ENCODE measurements at places on chromosomes 13 and 19.

DNA sequence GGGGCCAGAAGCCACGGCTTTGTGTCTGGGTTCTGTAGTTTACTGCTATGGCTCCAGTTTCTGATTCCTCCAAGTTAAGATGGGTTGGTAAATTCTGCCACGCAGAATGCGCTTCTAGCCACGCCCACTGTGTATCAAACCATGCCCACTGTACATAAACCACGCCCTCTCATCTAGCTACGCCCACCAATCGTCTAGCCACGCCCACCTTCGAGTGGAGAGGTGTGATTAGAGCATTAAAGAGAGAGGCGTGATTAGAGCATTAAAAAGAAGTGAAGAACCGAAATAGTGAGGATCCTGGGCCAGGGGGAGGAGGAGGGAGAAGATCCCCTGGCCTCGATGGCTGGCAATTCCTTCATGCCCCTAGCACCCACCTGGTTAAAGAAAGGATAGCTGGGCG is 43.7 kb upstream of the ADGRE5 start:
- peak; percentile 35 for DNase-seq

- no peak for DNase-seq
These were observed 44.8 kb downstream of the FLT1 start for GRCh38 chr13:28449826-28450773.

DNA sequence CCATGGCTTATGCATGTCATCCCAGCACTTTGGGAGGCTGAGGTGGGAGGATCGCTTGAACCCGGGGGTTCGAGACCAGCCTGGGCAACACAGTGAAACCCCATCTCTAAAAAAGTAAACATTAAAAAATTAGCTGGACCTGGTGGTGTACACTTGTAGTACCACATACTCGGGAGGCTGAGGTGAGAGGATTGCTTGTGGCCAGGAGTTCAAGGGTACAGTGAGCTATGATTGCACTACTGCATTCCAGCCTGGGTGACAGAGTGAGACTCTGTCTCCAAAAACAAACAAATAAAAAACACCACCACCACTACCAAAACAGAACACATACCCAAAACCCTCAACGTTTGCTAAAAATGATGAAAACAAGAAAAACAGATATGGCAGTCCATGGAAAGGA is 15.9 kb downstream of the FBXO17 start:
- DNase-seq, result no peak

DNA sequence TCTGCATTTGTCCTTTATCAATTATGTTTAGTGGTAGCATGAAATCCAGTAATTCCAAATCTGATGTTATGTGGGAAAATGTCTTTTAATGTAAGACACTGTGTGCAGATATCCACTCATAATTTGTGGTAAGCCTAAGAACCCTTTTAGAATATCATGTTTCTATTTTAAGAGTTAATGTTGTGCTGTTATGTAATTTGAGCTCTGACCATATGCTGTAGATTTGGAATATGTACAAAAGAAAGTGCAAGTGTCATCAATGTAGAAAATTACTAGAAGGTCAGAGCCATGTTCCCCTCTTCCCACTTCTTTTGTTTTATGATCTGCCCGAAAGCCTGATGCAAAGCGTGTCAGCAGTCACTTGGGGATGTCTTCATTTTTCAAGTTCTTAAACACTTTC is 44.5 kb downstream of the SCEL start:
- DNase-seq, result no peak

DNA sequence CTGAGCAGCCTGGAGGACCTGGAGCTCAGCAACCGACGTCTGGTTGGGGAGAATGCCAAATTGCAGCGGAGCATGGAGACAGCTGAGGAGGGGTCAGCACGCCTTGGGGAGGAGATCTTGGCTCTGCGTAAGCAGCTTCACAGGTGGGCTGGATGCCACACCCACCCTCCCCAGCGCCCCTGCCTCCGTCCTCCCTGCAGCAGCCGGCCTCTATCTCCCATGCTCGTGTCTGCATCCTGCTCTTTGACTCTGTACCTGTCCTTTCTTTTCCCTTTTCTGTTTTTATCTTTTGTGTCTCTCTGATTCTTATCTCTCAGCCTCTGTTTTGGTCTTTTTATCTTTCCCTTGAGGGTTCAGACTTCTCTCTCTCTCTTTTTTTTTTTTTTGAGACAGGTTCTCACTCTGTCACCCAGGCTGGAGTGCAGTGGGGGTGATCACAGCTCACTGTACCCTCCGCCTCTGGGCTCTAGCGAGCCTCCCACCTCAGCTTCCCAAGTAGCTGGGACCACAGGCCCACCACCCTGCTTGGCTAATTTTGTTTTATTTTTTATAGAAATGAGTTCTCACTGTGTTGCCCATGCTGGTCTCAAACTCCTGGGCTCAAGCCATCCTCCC is 10.1 kb downstream of the KASH5 start:
- DNase-seq, result no peak

GRCh38 chr13:85549819-85550218 is 249.4 kb downstream of the SLITRK6 start:
- no peak for DNase-seq

GRCh38 chr13:57630661-57631595 is 616 bp upstream of the PCDH17 start:
- DNase-seq, result peak; percentile 3

DNA sequence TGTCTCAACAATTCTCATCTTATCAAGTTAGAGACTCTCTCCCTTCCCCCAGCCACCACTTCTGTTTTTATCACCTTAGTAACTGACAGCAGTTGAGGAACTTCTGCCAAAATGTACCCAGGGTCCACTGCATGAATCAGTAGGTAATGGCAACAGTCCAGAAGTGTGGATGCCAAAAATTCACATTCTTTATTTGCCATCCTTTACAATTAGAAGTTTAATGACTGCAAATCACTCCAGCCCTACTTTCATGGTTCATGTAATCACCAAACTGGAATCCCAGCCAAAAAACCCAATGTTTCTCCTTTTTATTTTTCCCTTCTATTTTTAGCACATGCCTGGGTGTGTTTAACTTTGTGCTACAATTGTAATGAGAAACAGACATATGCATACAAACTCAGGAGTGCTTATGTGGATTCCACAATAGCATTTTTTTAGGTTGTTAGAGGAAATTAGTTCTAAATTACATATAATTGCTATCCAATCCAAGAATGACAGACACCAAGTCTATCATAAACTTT is 243.5 kb downstream of the RGCC start:
- no peak for DNase-seq

GRCh38 chr19:13098277-13099072 is 4.2 kb downstream of the LYL1 start:
- no peak for DNase-seq

GRCh38 chr13:25571237-25571636 is 199.5 kb downstream of the ATP8A2 start:
- no peak for DNase-seq

GRCh38 chr19:32567486-32567885 is 13.5 kb upstream of the PDCD5 start:
- no peak for DNase-seq

DNA sequence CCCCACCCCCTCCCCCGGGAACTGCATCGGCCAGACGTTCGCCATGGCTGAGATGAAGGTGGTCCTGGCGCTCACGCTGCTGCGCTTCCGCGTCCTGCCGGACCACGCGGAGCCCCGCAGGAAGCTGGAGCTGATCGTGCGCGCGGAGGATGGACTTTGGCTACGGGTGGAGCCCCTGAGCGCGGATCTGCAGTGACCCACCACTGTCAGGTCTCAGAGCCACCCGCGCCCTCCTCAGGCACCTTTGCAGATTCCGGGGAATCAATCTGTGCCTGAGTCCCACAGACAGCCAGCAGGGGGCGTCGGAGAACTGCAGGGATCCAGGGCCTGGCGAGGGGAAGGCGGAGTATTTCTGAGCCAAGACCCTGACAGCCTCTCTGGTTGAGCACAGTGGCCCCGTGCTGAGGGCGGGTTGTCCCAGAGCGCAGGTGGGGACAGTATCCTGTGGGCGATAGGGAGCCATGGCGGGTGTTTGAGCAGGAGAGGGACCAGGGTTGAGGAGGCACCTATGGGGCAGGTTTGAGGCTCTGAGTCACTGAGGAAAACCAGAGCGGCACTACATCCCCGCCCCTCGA is 30.4 kb upstream of the CYP4F8 start:
- DNase-seq, result peak; percentile 88

- peak; percentile 72 for DNase-seq
These were observed 13.8 kb downstream of the DNASE2 start for GRCh38 chr19:12867120-12868099.

DNA sequence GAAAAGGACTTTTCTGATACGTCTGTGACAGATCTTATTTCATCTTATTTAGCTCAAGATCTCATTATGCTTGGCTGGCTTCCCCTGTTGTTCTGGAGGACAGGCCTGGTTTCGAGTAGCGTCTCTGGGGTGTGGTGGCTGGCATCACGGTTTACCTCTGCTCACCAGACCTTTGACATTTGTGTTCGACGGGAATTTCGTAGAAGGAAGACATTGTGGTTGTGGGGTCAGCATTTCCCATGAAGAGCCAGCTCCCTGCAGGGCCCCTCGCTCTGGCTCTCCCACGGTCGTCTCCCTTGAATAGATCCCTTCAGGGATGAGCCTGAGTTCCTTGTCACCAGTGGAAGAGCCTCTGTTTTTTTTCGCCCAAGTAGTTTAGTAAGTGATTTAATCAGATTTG is 78.6 kb upstream of the TEX29 start:
- DNase-seq, result no peak

GRCh38 chr13:50123002-50123401 is 107.8 kb downstream of the KCNRG start:
- DNase-seq, result no peak

DNA sequence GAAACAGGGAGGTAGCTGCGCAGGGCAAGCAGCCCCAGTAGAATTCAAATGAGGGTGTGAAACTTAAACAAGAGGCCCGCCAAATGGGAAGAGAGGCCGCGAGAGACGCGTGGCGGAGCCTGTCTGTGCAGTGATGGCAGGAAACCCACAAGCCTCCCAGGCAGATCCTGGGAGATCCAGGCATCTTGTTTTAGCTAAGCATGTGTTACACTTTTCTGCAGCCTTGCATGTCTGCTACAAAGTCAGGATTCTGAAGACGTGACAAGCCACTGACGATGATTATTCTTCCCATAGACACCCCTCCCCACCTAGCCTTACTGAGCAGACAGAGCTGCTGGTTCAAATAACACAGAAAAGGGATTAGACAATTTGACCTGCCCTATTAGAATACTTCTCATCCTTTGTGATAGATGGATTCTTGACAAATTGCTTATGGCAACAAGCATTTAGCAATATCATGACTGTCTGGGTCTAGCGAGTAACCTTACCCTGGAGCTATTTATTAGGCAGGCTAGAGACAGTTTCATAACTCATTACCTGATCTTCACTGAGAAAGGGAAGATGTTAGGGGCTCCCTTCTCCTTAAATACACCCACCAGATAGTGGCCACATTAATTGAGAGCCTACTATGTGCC is 185.2 kb upstream of the IRS2 start:
- no peak for DNase-seq

DNA sequence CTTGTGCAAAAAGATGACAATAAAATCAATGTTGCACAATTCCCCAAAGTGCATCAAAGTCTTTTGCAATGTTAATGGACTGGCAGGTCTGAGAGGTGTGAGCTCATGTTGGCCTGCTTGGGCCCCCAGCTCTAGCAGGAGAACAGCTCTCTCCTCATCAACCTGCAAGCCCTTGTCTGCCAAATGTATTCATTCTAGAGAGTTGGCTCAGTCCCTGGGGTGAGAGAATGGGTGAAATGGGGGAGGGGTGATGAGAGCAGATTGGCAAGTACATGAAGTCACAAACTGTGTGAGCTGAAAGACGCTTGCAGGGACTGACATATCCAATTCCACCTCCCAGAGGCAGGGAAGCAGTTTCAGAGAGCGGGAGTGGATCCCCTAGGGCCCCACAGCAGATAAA is 465.1 kb upstream of the ZNF507 start:
- DNase-seq, result no peak

- DNase-seq, result no peak
These were observed 122.3 kb downstream of the MIPEP start for GRCh38 chr13:23766939-23767338.

DNA sequence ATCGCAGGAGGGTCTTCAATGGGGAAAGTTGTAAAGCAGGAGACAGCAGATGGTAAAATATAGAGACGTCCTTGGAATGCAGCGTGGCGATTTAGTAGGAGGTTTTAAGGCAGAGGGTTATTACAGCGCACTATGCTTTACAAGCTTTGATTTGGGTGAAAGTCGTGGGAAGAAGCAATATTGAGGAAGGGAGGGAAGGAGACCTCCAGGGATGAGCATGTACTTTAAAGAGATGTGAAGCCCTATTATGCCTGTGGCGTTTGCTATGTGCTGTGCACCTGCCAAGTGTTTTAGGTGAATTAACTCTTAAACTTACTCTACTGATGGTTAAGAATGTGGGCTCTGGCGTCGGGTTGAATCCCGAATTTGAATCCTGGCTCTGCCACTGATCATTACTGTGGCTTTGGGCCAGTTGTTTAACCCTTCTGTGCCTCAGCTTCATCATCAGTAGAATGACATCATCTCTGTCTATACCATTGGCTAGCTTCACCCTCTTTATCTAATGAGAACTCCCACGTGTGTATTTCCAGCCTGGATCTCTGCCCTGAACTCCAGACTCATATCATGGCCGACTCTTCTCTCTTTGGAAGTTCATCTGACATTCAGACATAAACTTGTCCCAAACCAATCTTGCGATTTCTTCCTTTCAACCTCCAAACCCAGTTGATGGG is 583 bp downstream of the CCDC61 start:
- DNase-seq, result no peak

DNA sequence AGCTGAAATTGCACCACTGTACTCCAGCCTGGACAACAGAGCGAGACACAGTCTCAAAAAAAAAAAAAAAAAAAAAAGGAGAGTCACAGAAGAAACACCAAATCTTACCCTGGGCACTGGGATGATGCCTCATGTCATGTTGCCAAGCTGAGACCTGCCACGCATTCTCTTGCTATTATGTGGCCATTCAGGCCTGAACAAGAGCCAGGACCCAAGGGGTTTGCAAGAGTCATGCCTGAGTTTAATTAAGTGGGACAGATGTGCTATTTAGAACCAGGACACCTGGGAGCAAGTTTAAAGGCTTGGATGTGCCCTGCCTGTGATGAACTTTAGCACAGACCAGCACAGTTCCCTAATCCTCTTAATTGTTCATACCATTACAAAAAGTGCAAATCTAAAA is 9.8 kb downstream of the PNMA8A start:
- DNase-seq, result no peak
